T-helper 17 cell (primary cell): ENCODE measurements at places on chromosomes 13 and 19. TPM values are rescaled to one million over a fixed set of nuclear protein-coding genes. Genes with fewer than 3 reads are reported as not detected.

- no peak for DNase-seq
- no peak overlapping the region for H3K4me3 ChIP-seq
- H3K4me1 ChIP-seq = peaks cover 6% of the 10 kb centered on the region
- no peak overlapping the region for H3K27ac ChIP-seq
- H3K27me3 ChIP-seq = peaks cover 58% of the 10 kb centered on the region
These were observed 166.3 kb downstream of the STK24 start for GRCh38 chr13:98410612-98411011.

GRCh38 chr19:51075998-51076397 is 6.7 kb downstream of the KLK14 start:
- DNase-seq = no peak
- no peak overlapping the region for H3K27ac ChIP-seq
- peaks cover 5% of the 10 kb centered on the region for H3K36me3 ChIP-seq
- H3K27me3 ChIP-seq = peaks cover 13% of the 10 kb centered on the region

DNA sequence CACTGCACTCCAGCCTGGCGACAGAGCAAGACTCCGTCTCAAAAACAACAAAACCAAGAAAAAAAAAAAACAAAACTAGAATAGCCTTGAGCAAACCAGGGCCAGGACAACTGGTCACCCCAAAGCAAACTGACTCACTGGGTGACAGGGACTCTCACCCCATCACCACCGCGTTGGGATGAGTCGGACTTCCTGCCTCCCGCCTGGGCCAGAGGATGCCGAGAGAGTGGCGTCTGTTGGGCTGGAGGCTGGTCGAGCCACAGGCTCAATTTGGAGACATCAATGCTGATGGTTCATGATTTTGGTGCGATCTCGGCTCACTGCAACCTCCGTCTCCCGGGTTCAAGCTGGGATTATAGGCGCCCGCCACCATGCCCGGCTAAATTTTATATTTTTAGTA is 11.6 kb downstream of the TMPRSS9 start:
- H3K27me3 ChIP-seq = no peaks in the 10 kb centered on the region
- no peak overlapping the region for H3K4me3 ChIP-seq
- no peak overlapping the region for H3K27ac ChIP-seq
- H3K36me3 ChIP-seq = no peaks in the 10 kb centered on the region
- DNase-seq = no peak
- H3K4me1 ChIP-seq = no peaks in the 10 kb centered on the region

GRCh38 chr19:10797541-10798256 is 38.3 kb downstream of the TMED1 start:
- H3K27me3 ChIP-seq = no peaks in the 10 kb centered on the region
- H3K4me1 ChIP-seq = peaks cover 20% of the 10 kb centered on the region
- H3K36me3 ChIP-seq = no peaks in the 10 kb centered on the region

GRCh38 chr19:2805991-2806649 is 13.5 kb upstream of the ZNF554 start:
- DNase-seq = no peak
- H3K4me3 ChIP-seq = no peak overlapping the region
- H3K36me3 ChIP-seq = peaks cover 7% of the 10 kb centered on the region
- H3K27me3 ChIP-seq = no peaks in the 10 kb centered on the region
- H3K4me1 ChIP-seq = peaks cover 6% of the 10 kb centered on the region
- no peak overlapping the region for H3K27ac ChIP-seq

- no peak for DNase-seq
- H3K27me3 ChIP-seq = no peaks in the 10 kb centered on the region
- no peak overlapping the region for H3K4me3 ChIP-seq
- H3K27ac ChIP-seq = no peak overlapping the region
- H3K4me1 ChIP-seq = peaks cover 40% of the 10 kb centered on the region
These were observed 305.4 kb downstream of the KLF12 start for GRCh38 chr13:73828811-73829210.

GRCh38 chr19:6271721-6272410 is 7.9 kb downstream of the MLLT1 start:
- H3K27ac ChIP-seq = peak overlapping the region; percentile 92
- peaks cover 2% of the 10 kb centered on the region for H3K36me3 ChIP-seq
- H3K4me1 ChIP-seq = peaks cover 47% of the 10 kb centered on the region

- no peaks in the 10 kb centered on the region for H3K27me3 ChIP-seq
- H3K36me3 ChIP-seq = no peaks in the 10 kb centered on the region
- H3K27ac ChIP-seq = peak overlapping the region; percentile 97
- DNase-seq = peak; percentile 71
- peak overlapping the region; percentile 89 for H3K4me3 ChIP-seq
These were observed 15.4 kb downstream of the RELB start for GRCh38 chr19:45016388-45017314.

DNA sequence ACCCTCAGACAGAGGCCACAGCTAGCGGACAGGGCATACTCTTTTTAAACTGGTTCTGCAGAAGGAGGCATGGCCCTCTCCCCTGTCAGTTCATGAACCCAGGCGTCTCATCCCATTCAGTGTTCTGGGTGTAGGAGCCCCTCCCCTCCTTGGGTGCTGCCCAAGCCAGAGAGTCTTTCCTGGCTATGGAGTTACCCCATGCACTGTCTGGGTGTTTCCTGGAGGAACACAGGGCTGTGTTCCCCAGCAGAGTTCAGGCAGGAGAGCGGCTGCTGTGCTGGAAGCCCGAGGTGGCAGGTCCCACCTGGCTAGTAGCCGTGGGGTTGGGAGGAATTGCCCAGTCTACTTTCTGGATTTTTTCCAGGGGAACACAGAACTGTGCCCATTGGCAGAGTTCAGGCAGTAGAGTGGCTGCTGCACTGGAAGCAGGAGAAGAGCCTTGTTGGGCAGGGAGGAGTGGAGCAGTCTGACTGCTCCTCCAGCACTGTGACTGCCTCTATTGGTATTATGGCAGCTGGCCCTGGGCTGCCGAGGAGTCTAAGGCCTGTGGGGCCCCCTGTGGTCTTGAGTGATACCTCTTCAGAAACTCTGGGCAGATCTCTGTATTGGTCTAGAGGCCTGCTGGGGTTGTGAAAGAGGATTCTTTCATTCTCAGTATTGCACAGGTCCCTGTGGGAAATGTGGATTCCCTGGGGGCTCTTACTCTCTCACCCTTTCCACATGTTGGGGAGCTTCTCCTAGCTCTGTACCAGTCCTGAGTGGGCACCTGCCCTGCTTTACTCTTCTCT is 168.3 kb downstream of the PCDH20 start:
- H3K27me3 ChIP-seq = no peaks in the 10 kb centered on the region
- no peak overlapping the region for H3K27ac ChIP-seq
- H3K4me1 ChIP-seq = no peaks in the 10 kb centered on the region
- H3K36me3 ChIP-seq = no peaks in the 10 kb centered on the region
- no peak overlapping the region for H3K4me3 ChIP-seq

DNA sequence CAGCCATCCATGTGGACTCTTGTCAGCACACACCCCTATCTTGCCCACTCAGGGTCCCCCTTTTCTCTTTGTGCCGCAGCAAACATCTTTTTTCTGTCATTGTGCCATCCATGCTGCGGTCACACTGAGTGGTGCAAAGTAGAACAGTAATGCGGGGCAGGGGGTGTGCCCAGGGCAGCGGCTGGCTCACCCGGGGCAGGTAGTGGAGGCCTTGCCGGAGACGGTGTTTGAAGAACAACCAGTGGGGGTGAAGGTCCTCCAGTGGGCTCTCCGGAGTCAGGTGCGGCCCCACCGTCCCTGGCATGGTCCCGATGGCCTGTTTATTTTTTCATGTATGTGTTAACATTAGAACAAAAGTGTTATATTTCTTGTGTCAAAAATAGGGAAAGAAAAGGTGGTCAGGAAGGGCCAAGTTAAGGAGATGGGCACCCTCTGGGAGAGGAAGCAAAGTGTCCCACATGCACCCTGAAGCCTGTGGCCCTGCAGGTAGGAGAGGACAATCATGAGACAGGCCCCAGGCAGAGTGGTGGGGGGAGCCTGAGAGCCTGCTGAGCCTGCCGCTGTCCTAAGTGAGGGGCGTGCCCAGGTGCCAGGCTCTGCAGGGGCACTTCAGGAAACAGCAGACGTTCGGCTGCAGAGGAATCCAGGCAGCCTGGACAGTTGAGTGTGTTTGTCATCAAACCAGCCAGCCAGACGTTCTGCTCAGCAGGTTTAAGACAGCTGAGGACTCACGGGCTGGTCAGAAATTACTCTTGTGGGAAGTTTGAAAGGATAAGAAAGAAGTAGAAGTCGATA is 12.3 kb downstream of the TSSK6 start:
- peaks cover 2% of the 10 kb centered on the region for H3K4me1 ChIP-seq
- H3K4me3 ChIP-seq = no peak overlapping the region
- peak overlapping the region; percentile 90 for H3K27ac ChIP-seq
- peaks cover 4% of the 10 kb centered on the region for H3K36me3 ChIP-seq

GRCh38 chr19:55253842-55254624 is 4.8 kb downstream of the PPP6R1 start:
- peak overlapping the region; percentile 100 for H3K4me3 ChIP-seq
- DNase-seq = no peak
- peaks cover 63% of the 10 kb centered on the region for H3K4me1 ChIP-seq
- H3K36me3 ChIP-seq = peaks cover 4% of the 10 kb centered on the region
- H3K27ac ChIP-seq = peak overlapping the region; percentile 99
- no peaks in the 10 kb centered on the region for H3K27me3 ChIP-seq

GRCh38 chr13:51499841-51500240 is 47.0 kb upstream of the INTS6 start:
- no peaks in the 10 kb centered on the region for H3K27me3 ChIP-seq
- H3K4me3 ChIP-seq = no peak overlapping the region

GRCh38 chr13:74133657-74134201 is 475 bp downstream of the KLF12 start:
- H3K4me3 ChIP-seq = peak overlapping the region; percentile 91
- H3K4me1 ChIP-seq = peaks cover 32% of the 10 kb centered on the region
- peaks cover 4% of the 10 kb centered on the region for H3K36me3 ChIP-seq

DNA sequence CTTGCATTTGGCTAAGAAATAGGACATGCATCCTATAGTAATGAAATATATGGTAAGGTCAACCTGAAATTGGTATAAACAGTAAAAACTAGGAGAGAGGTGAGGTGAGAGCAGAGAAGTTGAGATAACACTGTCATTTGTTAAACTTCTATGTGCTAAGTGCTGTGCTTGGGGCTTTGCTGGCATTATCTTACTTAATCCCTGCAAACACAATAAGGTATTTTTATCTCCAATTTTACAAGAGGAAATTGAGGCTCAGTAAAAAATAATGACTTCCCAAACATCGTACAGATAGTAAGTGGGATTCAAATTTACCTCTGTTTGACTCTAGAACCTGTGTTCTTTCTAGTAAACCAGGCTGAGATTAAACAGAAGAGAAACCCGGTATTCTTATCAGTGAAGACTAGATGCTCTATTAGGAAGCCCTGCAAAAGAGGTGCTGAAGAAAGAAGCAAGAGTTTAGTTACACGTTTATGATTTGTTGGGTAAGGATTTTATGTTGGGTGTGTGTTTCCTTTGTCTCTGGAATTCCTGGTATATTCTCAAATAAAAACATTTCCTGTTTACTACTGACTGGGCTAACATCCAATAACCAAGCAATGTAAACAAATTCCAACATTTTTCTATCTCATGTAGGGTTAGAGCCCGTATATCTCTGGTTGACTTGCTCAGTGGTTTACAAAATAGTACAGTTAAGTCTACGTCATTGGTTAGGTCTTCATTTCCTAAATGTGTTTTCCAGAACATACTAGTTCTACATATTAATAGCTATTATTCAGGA is 137.3 kb upstream of the FNDC3A start:
- no peaks in the 10 kb centered on the region for H3K36me3 ChIP-seq
- DNase-seq = no peak
- no peaks in the 10 kb centered on the region for H3K4me1 ChIP-seq
- H3K27me3 ChIP-seq = no peaks in the 10 kb centered on the region
- H3K4me3 ChIP-seq = no peak overlapping the region
- H3K27ac ChIP-seq = no peak overlapping the region

GRCh38 chr13:74641586-74641985 is 507.4 kb upstream of the KLF12 start:
- DNase-seq = no peak
- H3K4me3 ChIP-seq = no peak overlapping the region
- H3K36me3 ChIP-seq = no peaks in the 10 kb centered on the region
- peaks cover 1% of the 10 kb centered on the region for H3K27me3 ChIP-seq
- no peak overlapping the region for H3K27ac ChIP-seq

DNA sequence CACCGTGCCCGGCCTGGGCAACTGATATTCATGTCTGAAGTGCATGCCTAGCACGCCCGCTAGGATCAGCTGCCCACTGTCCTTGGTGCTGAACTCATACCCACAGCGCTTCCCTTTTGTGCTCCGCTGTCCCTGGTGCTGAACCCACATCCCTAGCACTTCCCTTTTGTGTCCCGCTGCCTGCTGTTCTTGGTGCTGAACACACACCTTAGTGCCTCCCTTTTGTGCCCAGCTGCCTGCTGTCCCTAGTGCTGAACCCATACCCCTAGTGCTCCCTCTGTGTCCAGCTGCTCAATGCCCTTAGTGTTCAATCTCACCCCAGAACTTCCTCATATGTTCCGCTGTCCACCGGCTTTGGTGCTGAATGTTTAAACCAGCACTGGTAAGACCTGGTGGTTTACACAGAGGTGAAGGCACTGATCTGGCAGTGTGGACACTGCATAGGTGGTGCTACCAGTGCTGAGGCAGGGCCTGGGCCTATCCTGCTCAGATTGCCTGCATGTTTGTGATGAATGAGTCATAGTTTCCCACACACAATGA is 26.3 kb upstream of the SIGLEC11 start:
- DNase-seq = peak; percentile 81
- peaks cover 3% of the 10 kb centered on the region for H3K36me3 ChIP-seq
- H3K4me1 ChIP-seq = peaks cover 14% of the 10 kb centered on the region
- H3K4me3 ChIP-seq = peak overlapping the region; percentile 46
- H3K27me3 ChIP-seq = no peaks in the 10 kb centered on the region

DNA sequence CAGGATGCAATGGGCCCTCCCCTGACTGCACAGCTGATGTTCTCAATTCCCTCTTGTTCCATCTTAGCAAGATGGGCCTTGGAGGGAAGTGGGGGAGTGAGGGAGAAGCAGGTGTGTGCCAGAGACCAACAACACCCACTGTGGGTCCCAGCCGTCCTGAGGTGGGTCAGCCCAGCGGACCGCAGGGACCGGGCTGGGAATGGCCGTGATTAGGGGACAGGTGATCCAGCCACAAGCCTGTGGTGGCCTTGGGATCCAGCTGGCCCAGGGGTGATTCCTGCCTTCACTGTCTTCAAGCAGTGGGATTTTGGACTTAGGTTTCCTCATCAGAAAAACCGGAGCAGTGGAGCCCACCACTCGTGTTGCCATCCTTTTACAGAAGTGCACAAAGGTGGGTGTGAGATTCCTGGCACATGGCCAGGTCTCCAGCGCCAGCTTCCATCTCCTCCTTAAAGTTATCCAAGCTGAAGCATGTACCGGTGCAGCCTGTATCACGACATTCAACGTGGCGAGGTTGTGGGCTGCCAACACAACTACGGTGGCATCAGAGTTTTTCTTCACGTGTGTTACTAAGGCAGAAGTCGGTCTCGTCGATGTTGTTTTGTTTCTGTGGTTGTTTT is 9.0 kb upstream of the ATP11A start:
- H3K36me3 ChIP-seq = peaks cover 2% of the 10 kb centered on the region
- H3K4me3 ChIP-seq = no peak overlapping the region
- DNase-seq = no peak
- H3K27me3 ChIP-seq = peaks cover 7% of the 10 kb centered on the region
- H3K4me1 ChIP-seq = peaks cover 2% of the 10 kb centered on the region

GRCh38 chr19:5686647-5687359 is 3.3 kb upstream of the RPL36 start:
- DNase-seq = peak; percentile 94
- no peaks in the 10 kb centered on the region for H3K36me3 ChIP-seq
- no peaks in the 10 kb centered on the region for H3K27me3 ChIP-seq
- peaks cover 25% of the 10 kb centered on the region for H3K4me1 ChIP-seq

GRCh38 chr19:46406976-46407375 is 6.4 kb downstream of the CCDC8 start:
- H3K36me3 ChIP-seq = peaks cover 11% of the 10 kb centered on the region
- no peak overlapping the region for H3K27ac ChIP-seq
- no peak for DNase-seq
- no peak overlapping the region for H3K4me3 ChIP-seq

TNFSF9 gene
- 2.2 TPM for total RNA-seq

OVOL3 gene
- not detected for total RNA-seq

NFIC gene
- 29.3 TPM for total RNA-seq

PSG11 gene
- 0.29 TPM for total RNA-seq
